ENCODE measurements at places on chromosomes 3 and 15. TPM values are rescaled to one million over a fixed set of nuclear protein-coding genes. Genes with fewer than 3 reads are reported as not detected.

Gene LEKR1
- 1.6 TPM for total RNA-seq

DNA sequence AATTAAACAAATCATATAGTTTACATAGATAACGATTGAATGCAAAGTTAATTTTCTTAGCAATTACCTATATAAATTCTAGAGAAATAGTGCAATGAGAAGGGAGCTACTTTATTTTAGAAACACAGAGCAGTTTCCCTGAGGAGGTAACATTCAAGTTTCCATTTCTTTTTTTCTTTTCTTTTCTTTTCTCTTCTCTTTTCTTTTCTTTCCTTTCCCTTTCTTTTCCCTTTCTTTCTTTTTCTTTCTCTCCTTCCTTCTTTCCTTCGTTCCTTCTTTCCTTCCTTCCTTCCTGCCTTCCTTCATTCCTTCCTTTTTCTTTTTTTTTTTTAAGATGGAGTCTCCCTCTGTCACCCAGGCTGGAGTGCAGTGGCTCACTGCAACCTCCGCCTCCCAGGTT lies 417.3 kb downstream of the NLGN1 start:
- H3K36me3 ChIP-seq: no peaks in the 10 kb centered on the region
- H3K27ac ChIP-seq: no peak overlapping the region
- no peak overlapping the region for H3K4me3 ChIP-seq
- no peaks in the 10 kb centered on the region for H3K4me1 ChIP-seq

Gene IQCF2
- total RNA-seq: not detected

DNA sequence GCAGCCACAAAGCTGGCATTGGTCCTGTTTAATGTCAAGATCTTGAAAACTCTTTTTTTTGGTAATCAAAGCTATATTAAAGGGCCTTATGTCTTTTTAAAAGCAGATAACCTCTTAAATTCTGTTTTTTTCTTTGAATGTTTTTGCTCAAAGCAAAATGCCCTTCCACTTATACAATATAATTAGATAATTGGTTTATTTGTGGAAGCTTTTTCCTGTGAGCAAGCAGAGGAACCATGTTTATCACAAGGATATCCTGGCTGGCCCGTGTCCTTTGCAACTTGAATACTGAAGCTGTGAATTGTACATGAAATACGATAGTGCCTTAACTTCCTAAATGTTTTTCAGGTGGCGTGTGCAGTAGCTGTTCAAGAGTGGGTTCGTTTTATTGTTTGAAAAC lies 2.6 kb downstream of the ST3GAL6 start:
- no peak for DNase-seq
- H3K4me1 ChIP-seq: peaks cover 7% of the 10 kb centered on the region
- no peaks in the 10 kb centered on the region for H3K36me3 ChIP-seq
- no peak overlapping the region for H3K27ac ChIP-seq

DNA sequence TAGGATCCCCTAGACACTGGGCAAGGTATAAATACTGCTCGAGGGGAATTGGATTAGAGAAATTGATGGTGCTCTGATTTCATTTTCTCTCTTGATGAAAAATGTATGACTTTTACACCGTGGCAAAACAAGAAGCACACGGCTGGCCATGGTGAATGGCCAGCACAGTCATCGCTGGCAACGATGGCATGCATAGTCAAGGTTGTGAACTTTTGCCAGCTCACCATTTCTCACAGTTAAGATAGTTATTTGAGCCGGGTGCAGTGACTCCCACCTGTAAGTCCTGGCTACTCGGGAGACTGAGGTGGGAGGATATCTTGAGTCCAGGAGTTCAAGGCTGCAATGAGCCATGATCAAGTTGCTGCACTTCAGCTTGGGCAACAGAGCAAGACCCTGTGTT lies 95.4 kb downstream of the HMG20A start:
- no peak overlapping the region for H3K27ac ChIP-seq
- H3K36me3 ChIP-seq: no peaks in the 10 kb centered on the region
- H3K4me3 ChIP-seq: no peak overlapping the region
- DNase-seq: no peak

GRCh38 chr15:58346361-58346760 lies 85.4 kb upstream of the LIPC start:
- peaks cover 7% of the 10 kb centered on the region for H3K27me3 ChIP-seq
- H3K36me3 ChIP-seq: no peaks in the 10 kb centered on the region
- H3K4me1 ChIP-seq: peaks cover 4% of the 10 kb centered on the region
- H3K4me3 ChIP-seq: no peak overlapping the region

Gene SAXO2
- 0.60 TPM for total RNA-seq

GRCh38 chr3:22923711-22924110 lies 279.4 kb upstream of the UBE2E2 start:
- H3K27me3 ChIP-seq: no peaks in the 10 kb centered on the region
- no peaks in the 10 kb centered on the region for H3K36me3 ChIP-seq
- no peaks in the 10 kb centered on the region for H3K4me1 ChIP-seq
- no peak overlapping the region for H3K27ac ChIP-seq

DNA sequence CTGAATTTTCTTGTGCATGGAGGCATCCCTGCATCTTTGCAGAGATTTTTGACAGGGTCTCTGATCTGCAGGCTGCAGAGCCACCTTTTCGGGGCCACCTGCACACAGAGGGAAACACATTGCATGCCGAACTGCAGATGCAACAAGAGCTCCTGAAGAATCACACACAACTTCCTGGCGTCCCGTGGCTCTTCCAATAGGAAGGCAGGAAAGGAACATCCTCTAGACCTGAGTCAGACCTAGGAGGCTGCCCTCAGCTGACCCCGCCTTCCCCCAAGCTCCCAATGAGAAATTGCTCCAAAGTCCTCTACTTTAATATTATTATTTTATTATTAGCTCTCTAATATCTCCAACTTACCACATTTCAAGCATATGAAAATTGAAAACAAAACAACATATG lies 213.2 kb upstream of the ARRDC4 start:
- H3K4me1 ChIP-seq: no peaks in the 10 kb centered on the region
- no peaks in the 10 kb centered on the region for H3K27me3 ChIP-seq
- no peak overlapping the region for H3K27ac ChIP-seq
- H3K36me3 ChIP-seq: no peaks in the 10 kb centered on the region
- no peak overlapping the region for H3K4me3 ChIP-seq
- DNase-seq: no peak

DNA sequence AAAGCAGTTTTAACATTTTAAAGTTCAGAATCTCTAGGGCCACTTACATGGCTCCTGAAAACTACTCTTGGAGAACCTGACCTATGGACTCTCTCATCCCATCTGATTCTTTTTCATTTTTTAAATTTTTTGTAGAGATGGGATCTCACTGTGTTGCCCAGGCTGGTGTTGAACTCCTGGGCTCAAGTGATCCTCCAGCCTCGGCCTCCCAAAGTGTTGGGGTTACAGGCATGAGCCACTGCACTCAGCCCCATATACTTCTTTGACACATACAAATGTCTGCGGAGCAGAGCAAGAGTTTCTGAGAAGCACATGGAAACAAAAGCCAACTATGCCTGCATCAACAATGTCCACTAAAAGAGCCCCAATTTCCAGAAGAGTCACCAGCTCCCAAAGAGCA lies 189.8 kb downstream of the FOXP1 start:
- H3K4me3 ChIP-seq: no peak overlapping the region
- peaks cover 46% of the 10 kb centered on the region for H3K4me1 ChIP-seq
- H3K27me3 ChIP-seq: peaks cover 2% of the 10 kb centered on the region
- DNase-seq: no peak
- no peak overlapping the region for H3K27ac ChIP-seq

Gene CISH
- 328 TPM for total RNA-seq
